ENCODE measurements at places on chromosomes 3 and 15.

GRCh38 chr3:134527037-134527436, 41.2 kb downstream of the CEP63 start:
- H3K36me3 ChIP-seq = peaks cover 40% of the 10 kb centered on the region
- no peak for DNase-seq
- H3K4me3 ChIP-seq = no peak overlapping the region

DNA sequence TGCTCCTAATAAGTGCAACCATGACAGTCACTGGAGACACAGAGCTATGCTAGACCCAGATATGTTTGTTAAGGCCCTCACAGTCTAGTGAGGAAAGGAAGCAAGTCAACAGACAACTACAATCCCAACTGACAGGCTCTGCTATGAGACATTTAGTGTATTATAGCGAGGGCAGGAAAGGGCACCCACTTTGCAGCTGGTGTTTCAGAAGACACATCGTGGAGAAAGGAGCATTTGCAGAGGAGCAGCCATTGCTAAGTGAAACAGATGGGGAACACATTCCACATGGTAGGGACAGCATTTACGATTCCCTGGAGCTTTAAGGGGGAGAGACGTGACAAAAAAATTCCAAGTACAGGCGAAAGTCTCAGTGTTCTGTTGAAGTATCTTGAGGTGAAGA, 685.6 kb downstream of the AGBL1 start:
- peaks cover 19% of the 10 kb centered on the region for H3K27me3 ChIP-seq
- no peak overlapping the region for H3K27ac ChIP-seq
- no peak overlapping the region for H3K4me3 ChIP-seq

GRCh38 chr3:192817506-192817905, 90.2 kb upstream of the FGF12 start:
- no peak overlapping the region for H3K4me3 ChIP-seq
- H3K36me3 ChIP-seq = no peaks in the 10 kb centered on the region
- DNase-seq = no peak
- no peaks in the 10 kb centered on the region for H3K4me1 ChIP-seq

GRCh38 chr3:155178810-155179436, 98.8 kb downstream of the MME start:
- H3K4me1 ChIP-seq = peaks cover 5% of the 10 kb centered on the region
- no peak for DNase-seq
- no peak overlapping the region for H3K4me3 ChIP-seq
- H3K27me3 ChIP-seq = no peaks in the 10 kb centered on the region

DNA sequence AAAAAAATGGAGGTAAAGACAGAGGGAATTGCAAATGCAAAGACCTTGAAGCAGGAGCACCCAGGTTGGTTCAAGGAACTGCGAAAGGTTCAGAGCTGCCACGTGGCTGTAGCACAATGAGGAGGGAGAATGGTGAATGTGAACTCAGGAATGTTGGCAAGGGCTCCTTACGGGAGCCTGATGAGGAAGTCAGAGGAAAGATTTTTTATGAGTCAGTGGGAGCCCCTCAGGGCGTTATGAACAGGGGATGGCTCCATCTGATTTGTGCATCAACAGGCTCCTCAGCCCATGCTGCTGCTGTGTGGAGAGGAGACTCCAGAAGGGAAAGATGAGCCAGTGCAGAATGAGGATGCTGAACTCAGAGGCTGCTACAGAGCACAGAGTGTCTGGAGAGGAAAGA, 194.4 kb downstream of the ARRDC4 start:
- peaks cover 16% of the 10 kb centered on the region for H3K4me1 ChIP-seq
- peaks cover 14% of the 10 kb centered on the region for H3K36me3 ChIP-seq
- no peak overlapping the region for H3K4me3 ChIP-seq
- peaks cover 4% of the 10 kb centered on the region for H3K27me3 ChIP-seq
- DNase-seq = no peak

DNA sequence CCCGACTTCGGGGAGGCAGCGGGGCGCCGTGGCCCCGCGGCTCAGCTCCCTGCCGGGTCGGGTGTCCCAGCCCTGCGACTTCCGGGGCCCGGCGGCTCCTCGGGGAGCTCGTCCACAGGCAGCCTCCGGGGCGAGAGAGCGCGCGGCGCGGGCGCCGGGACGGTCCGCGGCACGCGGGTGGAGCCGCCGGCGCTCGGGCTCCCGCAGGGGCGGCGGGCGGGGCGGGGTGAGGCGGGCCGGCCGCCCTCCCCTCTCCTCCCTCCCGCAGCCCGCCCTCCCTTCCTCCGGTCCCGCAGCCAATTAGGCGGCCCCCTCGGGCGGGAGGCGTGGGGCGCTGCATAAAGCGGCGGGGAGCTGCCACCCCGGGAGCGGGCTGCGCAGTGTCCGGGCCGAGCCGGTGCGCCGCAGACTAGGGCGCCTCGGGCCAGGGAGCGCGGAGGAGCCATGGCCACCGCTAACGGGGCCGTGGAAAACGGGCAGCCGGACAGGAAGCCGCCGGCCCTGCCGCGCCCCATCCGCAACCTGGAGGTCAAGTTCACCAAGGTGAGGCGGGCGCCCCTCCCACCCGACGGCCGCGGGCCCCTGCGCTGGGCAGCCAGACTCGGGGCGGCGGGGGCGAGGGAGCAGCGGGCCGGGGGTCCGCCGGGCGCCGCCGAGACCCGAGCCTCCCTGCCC, at the start of gene ALDH1A3:
Gene ALDH1A3, plus strand, starts transcription at position 368 of the 675 bp plus-strand sequence. Its CDS starts 77 bp downstream, at position 445.
- peak within 1 kb of the TSS; percentile 9 for H3K4me3 ChIP-seq
- H3K27ac ChIP-seq = no peak within 1 kb of the TSS
- DNase-seq = no peak

DNA sequence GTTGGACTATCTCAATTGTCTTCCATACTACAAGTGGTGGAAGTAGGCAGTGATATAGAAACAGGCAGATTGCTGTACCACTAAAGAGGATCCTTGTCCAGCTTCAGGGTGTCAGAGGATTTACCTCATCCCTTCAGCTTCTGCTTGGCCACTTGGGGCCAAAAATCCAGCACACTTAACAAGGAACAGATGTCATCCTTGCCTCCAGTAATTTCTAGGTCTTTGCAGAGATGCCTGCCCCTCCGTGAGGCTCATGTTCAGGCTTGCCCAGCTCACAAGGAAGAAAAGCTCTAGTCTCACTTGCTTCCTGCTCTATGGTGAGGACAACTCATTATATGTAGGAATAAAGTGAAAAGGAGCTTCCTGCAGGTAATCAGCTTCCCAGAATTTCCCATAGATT, 510.3 kb downstream of the EPHA3 start:
- H3K4me3 ChIP-seq = no peak overlapping the region
- H3K27ac ChIP-seq = no peak overlapping the region
- no peaks in the 10 kb centered on the region for H3K4me1 ChIP-seq
- no peaks in the 10 kb centered on the region for H3K27me3 ChIP-seq
- H3K36me3 ChIP-seq = peaks cover 3% of the 10 kb centered on the region
- no peak for DNase-seq

- peak overlapping the region; percentile 93 for H3K27ac ChIP-seq
- H3K27me3 ChIP-seq = peaks cover 12% of the 10 kb centered on the region
- peaks cover 7% of the 10 kb centered on the region for H3K36me3 ChIP-seq
- peaks cover 93% of the 10 kb centered on the region for H3K4me1 ChIP-seq
- DNase-seq = no peak
Measured at GRCh38 chr3:15273227-15273626, 59.2 kb downstream of the SH3BP5 start.

- H3K4me1 ChIP-seq = peaks cover 14% of the 10 kb centered on the region
- peaks cover 18% of the 10 kb centered on the region for H3K27me3 ChIP-seq
- H3K4me3 ChIP-seq = no peak overlapping the region
- no peak for DNase-seq
- H3K36me3 ChIP-seq = peaks cover 9% of the 10 kb centered on the region
Measured at GRCh38 chr3:152469248-152470025, 200.7 kb downstream of the MBNL1 start.

DNA sequence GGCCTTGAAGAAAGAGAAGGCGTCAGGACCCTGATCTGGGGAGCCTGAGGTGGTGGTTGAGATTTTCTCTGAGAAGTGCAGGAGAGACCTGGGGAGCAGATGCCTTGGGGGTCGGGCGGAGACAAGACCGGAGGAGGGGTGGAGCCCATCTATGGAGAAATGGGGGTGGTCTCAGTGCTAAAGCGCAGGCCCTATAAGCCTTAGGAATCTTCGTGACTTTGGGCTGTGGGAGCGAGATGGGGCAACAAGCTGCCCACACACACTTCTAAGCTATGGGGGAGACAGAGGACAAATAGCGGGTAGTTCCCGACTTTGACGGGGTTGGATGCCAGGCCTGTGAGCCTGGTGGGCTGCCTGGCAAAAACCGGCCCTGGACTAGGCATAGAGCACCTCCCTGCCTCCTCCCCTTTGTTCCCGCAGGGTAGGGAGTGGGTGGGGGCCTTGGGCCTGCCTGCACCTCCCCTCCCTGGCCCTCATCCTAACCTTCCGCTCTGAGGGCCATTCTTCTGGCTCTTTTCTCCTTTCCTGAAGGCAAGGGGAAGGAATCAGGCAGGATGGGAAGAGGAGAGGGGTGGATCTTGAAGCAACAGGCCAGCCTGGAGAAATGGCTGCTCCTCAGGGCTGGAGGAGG, 880 bp downstream of the NISCH start:
- H3K27ac ChIP-seq = peak overlapping the region; percentile 94
- H3K4me3 ChIP-seq = peak overlapping the region; percentile 92
- H3K27me3 ChIP-seq = no peaks in the 10 kb centered on the region
- DNase-seq = no peak
- H3K4me1 ChIP-seq = peaks cover 55% of the 10 kb centered on the region

DNA sequence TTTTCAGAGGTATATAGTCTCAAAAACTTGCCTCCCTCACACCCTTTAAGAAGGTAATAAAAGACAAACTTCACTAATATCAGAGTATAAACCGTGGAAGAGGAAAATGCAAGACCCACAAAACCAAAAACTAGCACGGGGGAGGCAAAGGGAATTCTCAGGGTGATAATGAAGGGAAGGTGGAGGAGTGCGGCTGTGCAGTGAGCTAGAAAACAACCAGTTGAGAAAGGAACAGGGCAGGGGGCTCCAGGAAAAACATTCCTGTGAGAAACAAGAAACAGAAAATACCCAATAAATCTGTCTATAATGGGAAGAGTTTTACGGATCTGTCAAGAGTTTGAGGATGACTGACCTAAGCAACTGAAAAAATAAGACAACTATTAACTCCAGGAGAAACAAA, 31.6 kb downstream of the TAMM41 start:
- H3K4me3 ChIP-seq = no peak overlapping the region
- no peak overlapping the region for H3K27ac ChIP-seq
- H3K27me3 ChIP-seq = no peaks in the 10 kb centered on the region

DNA sequence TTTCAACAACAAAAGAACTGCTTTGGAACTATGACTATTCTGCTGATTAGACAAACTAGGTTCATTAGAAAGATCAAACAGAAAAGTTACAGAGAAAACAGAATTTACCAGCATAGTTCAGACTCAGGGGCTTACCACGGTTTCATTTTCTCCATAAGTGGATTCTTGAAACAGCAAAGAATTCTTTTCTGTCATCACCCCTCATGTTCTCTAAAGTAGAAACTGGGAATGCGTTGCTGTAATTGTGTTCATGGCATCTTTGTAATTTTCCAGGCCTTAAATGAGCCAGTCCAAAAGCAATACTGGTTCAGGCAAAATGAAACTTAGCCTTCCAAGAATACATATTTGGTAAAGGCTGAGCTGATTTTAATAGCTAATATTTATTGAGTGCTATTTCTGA, 287.8 kb downstream of the CHL1 start:
- no peaks in the 10 kb centered on the region for H3K4me1 ChIP-seq
- peaks cover 3% of the 10 kb centered on the region for H3K27me3 ChIP-seq
- peak overlapping the region; percentile 33 for H3K4me3 ChIP-seq
- DNase-seq = no peak
- H3K36me3 ChIP-seq = no peaks in the 10 kb centered on the region

DNA sequence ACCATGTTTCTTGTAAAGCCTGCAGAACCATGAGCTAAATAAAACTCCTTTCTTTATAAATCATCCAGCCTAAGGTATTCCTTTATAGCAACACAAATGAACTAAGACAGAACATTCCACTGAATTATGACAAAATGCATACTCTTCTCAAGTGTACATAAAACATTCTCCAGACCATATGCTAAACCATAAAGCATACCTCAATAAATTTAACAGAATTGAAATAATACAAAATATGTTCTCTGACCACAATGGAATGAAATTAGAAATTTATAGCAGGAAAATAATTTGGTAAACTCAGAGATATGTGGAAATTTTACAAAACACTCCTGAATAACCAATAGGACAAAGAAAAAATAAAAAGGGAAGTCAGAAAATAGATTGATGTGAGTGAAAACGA, 88.6 kb downstream of the KLF13 start:
- peaks cover 11% of the 10 kb centered on the region for H3K36me3 ChIP-seq
- H3K4me1 ChIP-seq = peaks cover 18% of the 10 kb centered on the region
- H3K4me3 ChIP-seq = no peak overlapping the region
- H3K27ac ChIP-seq = no peak overlapping the region

DNA sequence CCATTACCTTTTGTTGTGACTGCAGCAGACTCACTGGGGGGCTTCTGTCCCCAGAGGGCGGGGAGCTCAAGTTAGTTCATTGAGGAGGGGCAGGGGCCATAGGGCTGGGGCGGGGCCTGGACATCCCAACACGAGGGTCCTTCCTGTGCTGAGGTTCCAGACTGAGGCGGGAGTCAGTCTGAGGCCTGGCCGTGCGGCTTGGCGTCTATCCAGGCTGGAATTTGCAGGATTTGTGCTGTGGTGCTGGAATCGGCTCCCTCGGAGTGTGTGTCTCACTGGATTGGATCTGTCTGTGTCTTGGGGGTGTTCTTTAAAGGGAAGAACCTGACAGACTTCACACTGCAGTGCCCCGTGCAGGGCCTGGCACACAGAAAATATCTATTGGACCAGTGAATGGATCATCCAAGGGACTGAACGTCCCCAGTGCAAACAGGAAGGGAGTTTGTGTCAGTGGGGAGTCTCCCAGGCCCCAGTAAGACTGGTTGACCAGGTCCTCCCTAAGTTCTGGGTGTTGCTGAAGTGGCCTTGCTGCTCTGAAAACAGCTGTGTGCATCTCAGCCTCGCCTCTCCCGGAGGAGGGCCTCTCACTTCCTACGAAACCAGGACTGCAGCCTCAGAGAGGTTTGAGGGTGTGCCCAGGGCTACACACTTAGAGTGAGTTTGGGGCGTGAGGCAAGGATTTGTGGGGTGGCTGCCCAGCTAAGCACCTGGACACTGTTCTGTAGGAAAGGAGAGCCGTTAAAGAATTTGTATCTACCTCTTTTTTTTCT, 26.1 kb downstream of the GOLGA6L2 start:
- no peaks in the 10 kb centered on the region for H3K36me3 ChIP-seq
- H3K4me3 ChIP-seq = no peak overlapping the region
- no peak for DNase-seq
- H3K27me3 ChIP-seq = peaks cover 5% of the 10 kb centered on the region
- no peak overlapping the region for H3K27ac ChIP-seq

DNA sequence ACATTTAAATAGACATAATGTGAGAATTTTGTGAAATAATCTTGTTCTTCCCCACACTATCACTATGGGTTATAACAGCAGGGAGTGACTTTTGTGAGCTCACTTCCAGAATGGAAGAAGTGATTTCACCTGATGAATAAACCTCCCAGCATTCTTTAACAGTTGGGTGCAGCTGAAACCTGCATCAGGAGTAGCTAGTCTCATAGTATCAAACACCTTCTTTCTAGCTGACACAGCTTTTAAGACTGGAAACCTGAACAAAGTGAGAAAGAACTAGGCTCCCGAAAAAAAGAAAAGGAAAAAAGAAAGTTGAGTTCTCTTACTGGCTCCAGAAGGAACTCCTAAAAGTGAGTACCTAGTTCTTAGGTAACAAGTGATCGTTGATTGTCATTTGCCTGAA, 61.1 kb upstream of the UNC13C start:
- H3K36me3 ChIP-seq = no peaks in the 10 kb centered on the region
- no peaks in the 10 kb centered on the region for H3K4me1 ChIP-seq
- H3K27me3 ChIP-seq = no peaks in the 10 kb centered on the region
- no peak overlapping the region for H3K4me3 ChIP-seq
- DNase-seq = no peak
- no peak overlapping the region for H3K27ac ChIP-seq
